ENCODE measurements at places on chromosomes 1 and 21.

GRCh38 chr1:40976952-40977690, 2.4 kb upstream of the CTPS1 start:
- DNase-seq = no peak

DNA sequence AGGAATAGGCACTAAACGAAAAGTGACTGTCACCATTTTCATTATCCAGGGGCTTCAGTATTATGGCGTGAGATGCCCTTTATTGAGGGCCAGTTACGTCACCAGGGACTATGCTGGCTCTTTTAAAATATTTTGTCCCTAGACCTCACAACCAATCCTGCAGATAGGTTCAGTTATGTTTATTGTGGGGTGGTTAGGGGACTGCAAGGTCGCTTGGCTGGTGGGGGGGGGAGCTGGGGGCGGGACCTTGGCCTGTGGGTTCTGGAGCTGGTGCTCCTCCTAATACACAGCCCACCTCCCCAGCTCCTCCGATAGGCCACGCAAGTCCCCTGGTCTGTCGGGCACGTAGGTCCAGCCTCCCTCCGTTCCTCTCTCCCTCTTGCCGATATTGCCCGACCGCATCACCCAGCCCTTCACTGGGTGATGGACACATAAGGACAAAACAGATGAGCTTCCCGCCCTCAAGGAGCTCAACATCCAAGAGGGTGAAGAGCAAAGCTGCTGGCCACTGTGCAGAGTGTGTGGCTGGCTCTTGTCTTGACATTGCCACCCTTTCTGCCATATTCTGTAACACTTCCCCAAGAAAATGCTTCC, 271.8 kb downstream of the MATN1 start:
- DNase-seq = no peak

DNA sequence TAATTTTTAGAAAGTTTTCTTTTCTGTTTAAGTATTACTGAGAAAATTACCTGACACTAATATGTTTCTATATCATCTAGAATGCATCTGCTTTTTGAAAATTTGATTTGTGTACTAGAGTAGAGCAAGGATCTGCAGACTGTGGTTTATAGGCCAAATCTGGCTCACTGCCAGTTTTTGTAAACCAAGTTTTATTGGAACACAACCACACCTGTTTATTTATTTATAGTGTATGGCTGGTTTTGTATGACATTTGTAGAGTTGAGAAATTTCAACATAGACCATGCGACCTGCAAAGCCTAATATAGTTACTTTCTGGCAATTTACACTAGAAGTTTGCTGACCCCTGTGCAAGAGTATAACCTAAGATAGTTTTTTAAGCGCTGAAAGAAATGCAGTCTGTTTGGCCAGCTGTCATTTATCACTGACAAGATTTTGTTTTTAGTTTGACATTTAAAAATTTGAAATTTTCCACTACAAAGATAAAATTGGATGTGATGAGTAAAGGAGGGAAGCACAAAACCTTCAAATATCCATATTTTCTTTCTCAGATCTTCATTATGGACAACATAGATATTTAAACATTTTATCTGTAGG, 36.1 kb upstream of the CACYBP start:
- DNase-seq = no peak

DNA sequence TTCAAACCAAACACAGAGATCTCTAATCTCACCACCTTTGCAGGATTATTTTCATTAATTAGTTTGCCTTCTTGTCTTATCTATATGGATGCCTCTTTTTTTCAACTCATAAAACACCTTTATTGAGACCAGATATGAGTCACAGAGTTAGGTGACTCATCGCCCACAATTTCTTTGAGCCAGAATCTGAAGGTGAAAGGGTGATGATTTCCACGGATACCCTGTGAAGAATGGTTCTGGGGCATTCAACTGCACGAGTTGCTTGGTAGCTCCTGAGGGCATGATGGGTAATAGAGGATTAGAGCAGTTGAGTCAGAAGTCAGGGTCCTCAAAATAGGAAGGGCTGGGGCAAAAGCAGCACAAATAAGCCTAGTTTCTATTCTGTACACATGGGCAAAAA, 128.2 kb downstream of the TBX19 start:
- DNase-seq = peak; percentile 30

GRCh38 chr1:240878631-240879030, 266.7 kb upstream of the GREM2 start:
- no peak for DNase-seq

DNA sequence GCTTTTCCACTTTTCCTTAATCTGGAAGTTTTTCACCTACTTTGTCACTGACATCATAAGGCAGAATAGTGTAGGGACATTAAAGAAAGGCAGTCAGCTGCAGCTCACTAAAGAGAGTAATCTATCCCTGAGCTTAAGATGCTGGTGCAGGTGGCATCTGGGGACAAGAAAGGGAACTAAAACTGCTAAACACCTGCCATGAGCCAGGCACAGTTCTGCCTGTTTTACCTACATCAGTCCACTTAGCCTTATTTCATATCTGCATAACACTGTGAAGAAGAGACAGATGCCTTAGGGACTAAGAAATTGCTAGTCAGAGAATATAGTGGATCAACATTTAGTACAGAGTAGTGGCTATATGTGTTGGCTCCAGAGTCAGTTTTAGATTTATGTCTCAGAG, 88.1 kb downstream of the GPATCH2 start:
- DNase-seq = no peak

- DNase-seq = no peak
These were observed 171.8 kb downstream of the ACTL8 start for GRCh38 chr1:17926906-17927305.

GRCh38 chr1:245467804-245468203, 313.0 kb downstream of the KIF26B start:
- no peak for DNase-seq

DNA sequence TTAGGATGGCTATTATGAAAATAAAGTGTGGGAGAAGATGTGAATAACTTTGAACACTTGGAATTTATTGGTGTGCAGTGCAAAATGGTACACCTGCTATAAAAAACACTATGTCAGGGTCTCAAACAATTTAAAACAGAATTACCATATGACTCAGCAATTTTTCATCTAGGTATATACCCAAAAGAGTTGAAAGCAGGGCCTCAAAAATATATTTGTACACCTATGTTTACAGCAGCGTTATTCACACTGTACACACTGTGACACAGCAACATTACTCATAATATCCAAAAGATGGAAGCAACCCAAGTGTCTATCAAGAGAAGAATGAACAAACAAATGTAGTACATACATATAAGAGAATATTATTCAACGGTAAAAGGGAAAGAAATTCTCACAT, 75.8 kb downstream of the SPATA6 start:
- no peak for DNase-seq

DNA sequence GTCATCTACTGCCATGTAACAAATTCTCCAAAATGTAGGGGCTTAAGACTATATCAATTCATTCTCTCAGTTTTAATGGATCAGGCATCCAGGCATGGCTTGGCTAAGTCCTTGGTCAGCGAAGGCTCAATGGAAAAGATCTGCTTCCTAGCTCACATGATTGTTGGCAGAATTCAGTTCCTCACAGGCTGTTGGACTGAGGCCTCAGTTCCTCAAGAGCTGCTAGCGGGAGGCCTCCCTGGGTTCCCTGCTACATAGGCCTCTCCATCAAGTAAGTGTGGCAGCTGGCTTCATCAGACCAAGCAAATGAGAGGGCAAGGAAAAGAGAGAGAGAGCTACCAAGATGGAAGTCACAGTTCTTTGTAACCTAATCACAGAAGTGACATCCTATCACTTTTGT, 19.6 kb upstream of the EYA3 start:
- DNase-seq = no peak

DNA sequence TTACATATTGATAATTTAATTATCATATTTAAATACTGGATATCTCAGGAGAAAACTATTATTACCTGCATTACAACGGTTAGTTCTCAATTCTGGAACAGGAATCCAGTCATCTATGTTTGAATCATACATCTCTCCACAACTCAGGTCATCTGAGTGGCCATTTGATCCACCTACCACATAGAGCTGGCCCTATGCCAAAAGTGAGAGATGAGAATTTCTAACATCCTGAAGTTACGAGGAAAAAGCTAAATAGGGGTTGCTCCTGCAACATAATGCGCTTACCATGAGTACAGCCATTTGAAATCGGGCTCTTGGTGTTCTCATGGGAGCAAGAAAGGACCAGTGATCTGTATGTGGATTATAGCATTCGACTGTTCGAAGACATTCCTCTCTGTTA, 16.9 kb downstream of the IVNS1ABP start:
- no peak for DNase-seq

DNA sequence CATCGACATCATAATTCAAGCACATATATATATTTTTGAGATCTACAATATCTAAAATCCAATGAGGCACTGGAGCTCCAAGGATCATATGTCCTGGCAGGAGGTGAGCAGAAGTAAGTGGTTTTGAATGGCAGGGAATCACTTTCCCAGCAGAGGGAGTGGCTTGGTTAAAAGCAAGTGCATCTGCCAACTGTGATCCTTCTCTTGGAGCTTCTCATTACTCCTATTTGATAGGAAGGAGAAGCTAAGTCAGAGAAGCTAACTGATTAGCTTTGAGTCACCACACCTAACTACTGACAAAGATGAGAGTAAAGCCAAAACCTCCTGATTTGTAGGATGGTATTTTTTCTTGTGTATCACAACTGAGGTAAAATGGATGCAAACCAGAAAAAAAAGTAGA, 55.0 kb downstream of the ALG14 start:
- DNase-seq = no peak

DNA sequence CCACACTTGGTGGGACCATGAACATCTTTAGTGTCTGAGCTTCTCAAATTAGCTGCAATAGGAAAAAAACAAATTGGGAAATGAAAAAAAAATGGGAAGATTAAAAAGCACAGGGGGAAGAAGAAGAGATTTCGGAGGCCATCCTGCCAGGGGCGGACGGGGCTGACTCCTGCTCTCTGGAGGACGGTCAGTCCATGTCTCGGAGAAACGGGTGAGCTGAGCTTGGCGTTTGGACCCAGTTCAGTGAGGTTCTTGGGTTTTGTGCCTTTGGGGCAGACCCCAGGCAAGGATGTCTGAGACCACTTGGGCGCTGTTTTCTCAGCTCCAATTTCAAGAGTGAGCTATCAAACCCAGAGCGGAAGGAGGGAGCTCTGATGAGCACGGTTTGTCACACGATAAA, 123.9 kb downstream of the PRDM2 start:
- DNase-seq = no peak

DNA sequence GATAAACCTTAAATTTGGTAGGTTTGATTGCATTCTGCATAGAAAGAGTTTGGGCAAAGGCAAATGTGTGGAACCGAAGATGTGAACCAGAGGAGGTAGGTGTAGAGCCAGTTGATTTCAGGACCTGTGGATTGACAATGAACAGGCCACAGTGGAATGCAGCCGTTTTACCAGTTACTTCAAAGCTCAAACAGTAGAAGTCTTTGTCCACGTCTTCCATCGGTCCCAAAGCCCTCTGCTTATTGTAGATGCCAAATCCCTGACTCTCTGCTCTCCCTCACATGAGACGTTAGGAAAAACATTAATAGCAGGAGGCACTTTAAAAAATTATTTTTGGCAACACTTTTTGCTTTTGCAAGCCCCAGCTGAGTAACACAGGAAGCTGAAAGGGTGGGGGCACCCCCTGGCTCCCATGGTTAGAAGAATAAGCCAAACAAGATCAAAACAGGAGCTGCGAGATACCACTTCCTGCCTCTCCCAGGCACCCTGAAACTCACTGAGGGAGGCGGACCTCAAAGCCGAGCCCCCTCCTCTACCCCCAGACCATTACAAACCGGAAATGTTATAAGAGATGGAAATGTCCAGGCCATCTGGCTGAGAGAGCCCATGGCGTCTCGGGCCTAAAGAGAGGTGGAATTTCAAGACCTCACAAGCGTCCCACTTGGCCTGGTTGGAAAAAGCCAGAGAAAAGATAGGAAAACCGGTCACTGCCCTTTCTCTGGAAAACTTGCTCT, 13.5 kb downstream of the TRAF3IP3 start:
- DNase-seq = peak; percentile 36

GRCh38 chr1:247400685-247401084, 15.3 kb upstream of the NLRP3 start:
- DNase-seq = no peak

DNA sequence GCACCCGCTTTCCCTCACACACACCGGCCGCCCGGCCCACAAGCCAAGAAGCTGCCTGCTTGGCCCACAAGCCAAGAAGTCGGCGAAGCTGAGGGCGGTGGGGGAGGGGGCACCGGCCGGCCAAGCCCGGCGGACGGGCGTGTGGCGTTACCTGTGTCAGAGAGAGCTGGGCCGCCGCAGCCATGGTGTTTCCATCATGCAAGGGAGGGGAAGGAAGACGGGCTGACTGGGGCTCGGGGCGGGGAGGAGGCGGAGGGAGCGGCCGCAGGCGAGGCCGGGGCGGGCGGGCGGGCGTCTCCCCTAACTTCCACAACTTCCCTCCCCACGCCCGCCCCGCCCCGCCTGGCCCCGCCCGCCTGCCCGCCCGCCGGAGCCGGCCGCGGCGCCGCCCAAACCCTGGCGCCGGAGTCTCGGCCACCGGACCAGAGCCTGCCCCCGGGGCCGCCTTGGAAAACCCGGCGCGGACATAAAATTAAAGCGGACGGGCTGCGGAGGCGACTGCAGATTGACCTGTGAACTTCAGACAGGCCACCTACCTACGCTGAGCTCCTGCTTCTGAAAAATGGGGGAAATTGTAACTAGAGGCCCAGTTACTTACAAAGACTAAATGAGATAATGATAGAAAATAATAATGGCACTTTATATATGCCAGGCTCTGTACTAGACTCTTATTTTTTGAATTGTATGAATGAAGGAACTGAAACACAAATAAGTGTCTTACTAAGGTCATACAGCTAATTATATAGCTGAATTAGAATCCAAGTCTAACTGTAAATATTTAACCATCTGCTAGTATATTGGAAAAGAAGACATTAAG, at the start of gene EPS15:
Gene EPS15, minus strand, starts transcription at position 219 of the 817 bp plus-strand sequence. Its CDS starts 35 bp downstream, at position 184.
- peak; percentile 52 for DNase-seq

- DNase-seq = no peak
These were observed 21.3 kb downstream of the ALPL start for GRCh38 chr1:21530368-21531016.

DNA sequence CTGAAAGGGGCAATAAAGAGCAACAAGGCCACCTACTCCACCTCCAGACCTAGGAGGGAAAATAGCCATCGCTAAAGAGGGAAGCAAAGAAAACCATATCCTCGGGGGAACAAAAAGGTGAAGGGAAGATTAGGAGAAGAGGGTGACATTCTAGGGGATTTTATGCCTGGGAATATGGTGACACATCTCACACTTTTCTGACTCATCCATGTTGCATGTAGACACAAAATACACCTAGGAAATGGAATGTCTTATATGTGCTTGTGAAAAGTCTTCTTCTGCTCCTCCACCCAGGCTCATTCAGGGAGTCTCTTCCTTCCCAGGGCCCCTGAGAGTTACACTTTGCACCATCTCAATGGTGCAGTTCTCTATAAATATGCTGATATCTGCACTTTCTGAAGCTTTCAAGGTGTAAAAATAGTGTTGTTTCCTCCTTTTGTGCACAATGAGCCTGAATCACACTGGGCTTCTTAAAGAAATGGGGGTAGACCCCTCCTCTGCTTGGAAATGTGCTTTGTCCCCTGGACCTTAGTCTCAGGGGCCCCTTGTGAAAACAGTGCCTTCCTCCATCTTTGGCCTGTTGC, 195.9 kb downstream of the CYYR1 start:
- no peak for DNase-seq
